ENCODE measurements at places on chromosomes 1 and 21. TPM values are rescaled to one million over a fixed set of nuclear protein-coding genes. Genes with fewer than 3 reads are reported as not detected.

ABCB10 gene
- total RNA-seq = 19.6 TPM

GBP6 gene
- not detected for total RNA-seq

KCNE1 gene
- total RNA-seq = not detected

LAD1 gene
- total RNA-seq = 0.69 TPM

FBXO28 gene
- total RNA-seq = 25.7 TPM

SPAG17 gene
- not detected for total RNA-seq

LCE2A gene
- total RNA-seq = not detected

SVBP gene
- total RNA-seq = 16.0 TPM

CFHR4 gene
- total RNA-seq = not detected

CCDC17 gene
- 0.37 TPM for total RNA-seq

CHI3L2 gene
- 0.54 TPM for total RNA-seq

SLC66A1 gene
- 23.2 TPM for total RNA-seq

SASS6 gene
- 3.9 TPM for total RNA-seq

CRP gene
- not detected for total RNA-seq

MFAP2 gene
- 0.34 TPM for total RNA-seq

ZNF124 gene
- total RNA-seq = 4.5 TPM

PLPP3 gene
- 32.8 TPM for total RNA-seq

FCRLB gene
- 1.7 TPM for total RNA-seq

CFHR5 gene
- not detected for total RNA-seq

CRYBG2 gene
- total RNA-seq = 1.6 TPM

SLAMF1 gene
- total RNA-seq = not detected

CELA2B gene
- total RNA-seq = not detected

CDC42BPA gene
- 12.5 TPM for total RNA-seq

KCNJ15 gene
- total RNA-seq = 0.50 TPM

KCNQ4 gene
- 0.14 TPM for total RNA-seq

GNAT2 gene
- total RNA-seq = not detected

HES5 gene
- total RNA-seq = not detected

AGMAT gene
- total RNA-seq = 6.1 TPM

LCA5L gene
- 0.97 TPM for total RNA-seq

FMN2 gene
- 5.2 TPM for total RNA-seq

LCE3E gene
- not detected for total RNA-seq

LCE6A gene
- total RNA-seq = not detected

C8B gene
- not detected for total RNA-seq

WNT4 gene
- 0.41 TPM for total RNA-seq

CD1E gene
- not detected for total RNA-seq

HFM1 gene
- total RNA-seq = not detected

IFI44L gene
- 0.10 TPM for total RNA-seq

ARHGEF19 gene
- total RNA-seq = 5.7 TPM

KIF26B gene
- total RNA-seq = 0.10 TPM

ROR1 gene
- 11.1 TPM for total RNA-seq

ASAP3 gene
- total RNA-seq = 2.8 TPM

CHML gene
- total RNA-seq = 10.2 TPM

ELAVL4 gene
- total RNA-seq = not detected

Data from A549 treated with CpdA at 1 μM for 4 hours (cell line).